ENCODE measurements at places on chromosomes 7 and 10.

DNA sequence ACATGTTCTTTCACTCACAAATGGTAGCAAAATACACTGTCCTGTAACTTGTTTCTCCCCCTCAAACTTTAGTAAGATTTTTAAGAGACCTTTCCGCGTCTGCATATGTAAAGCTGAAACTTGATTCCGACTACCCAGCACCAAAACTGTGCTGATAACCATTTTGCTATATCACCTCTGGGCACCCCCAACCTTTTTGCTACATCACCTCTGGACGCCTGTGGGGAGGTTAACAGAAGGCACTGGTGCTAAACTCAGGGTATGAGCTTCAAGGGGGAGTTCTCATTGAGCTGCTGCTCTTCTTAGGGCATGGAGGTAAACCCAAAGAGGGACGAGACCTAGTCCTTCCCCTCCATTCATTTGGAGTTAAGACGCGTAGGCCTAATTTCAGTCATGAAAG, 67.6 kb upstream of the NFE2L3 start:
- DNase-seq, result no peak

GRCh38 chr10:132463333-132464255, 66.6 kb downstream of the PWWP2B start:
- DNase-seq, result no peak

DNA sequence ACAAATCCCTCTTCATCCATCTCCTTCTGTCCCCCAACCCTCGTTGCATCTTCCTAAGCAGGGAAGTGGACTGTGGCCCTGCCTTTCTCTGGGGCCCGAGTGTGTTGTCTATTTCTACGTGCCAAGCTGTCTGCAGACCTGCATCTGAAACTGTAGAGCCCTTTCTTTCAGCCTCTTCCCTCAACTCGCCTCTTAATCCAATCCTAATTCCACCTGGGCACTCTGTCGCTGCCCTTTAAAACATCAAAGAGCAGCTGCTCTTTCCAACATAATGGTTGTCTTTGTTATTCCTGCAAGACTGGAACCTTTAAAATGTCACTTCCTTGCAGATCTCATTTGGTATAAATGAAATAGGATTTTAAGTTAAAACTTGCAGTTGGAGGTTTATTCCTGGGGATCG, 21.5 kb upstream of the ADAM12 start:
- no peak for DNase-seq

DNA sequence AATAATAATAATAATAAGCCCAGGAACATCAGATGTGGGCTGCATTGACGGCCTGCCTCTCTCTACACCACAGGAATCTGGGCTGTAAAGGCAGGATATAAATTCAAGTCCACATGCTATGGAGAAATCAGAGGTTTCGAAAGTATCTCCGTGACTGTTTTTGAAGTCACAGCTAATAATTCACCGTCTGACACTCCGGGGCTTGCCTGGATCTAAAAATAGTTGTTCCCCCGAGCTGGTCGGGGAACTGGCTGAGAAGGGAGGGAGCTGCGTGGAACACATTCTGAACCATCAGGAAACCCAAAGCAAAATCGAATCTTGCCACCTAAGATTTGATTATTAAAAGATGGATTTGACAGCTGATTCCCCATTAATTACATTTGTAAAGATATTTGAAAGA, 35.4 kb downstream of the KLF6 start:
- DNase-seq, result no peak
